ENCODE measurements at places on chromosomes 12 and 14. TPM values are rescaled to one million over a fixed set of nuclear protein-coding genes. Genes with fewer than 3 reads are reported as not detected.

Gene SLC17A8
- not detected for polyA plus RNA-seq

Gene MAP1LC3B2
- 9.0 TPM for polyA plus RNA-seq

Gene RIPK3
- 5.1 TPM for polyA plus RNA-seq

Gene NIN
- polyA plus RNA-seq, result 16.2 TPM

Gene KRT3
- polyA plus RNA-seq, result not detected

Gene EPYC
- not detected for polyA plus RNA-seq

Gene ACRBP
- not detected for polyA plus RNA-seq

Gene RARG
- polyA plus RNA-seq, result 116 TPM

Gene DHRS4
- polyA plus RNA-seq, result 35.9 TPM

Gene SCAF11
- 88.1 TPM for polyA plus RNA-seq

Gene KLHDC2
- 85.7 TPM for polyA plus RNA-seq

Gene ZNF384
- 26.0 TPM for polyA plus RNA-seq

Gene PTPN11
- polyA plus RNA-seq, result 78.0 TPM

Gene EML5
- polyA plus RNA-seq, result 0.25 TPM

Gene KRT86
- polyA plus RNA-seq, result 0.27 TPM

Gene PRIMA1
- not detected for polyA plus RNA-seq

Gene C12orf76
- polyA plus RNA-seq, result 8.5 TPM

Gene AKAP5
- polyA plus RNA-seq, result 0.08 TPM

Gene TMTC1
- polyA plus RNA-seq, result 6.1 TPM

Measured in GM23248 (cell line).